SJSA1 (cell line): ENCODE measurements at places on chromosomes 5 and 9.

- DNase-seq, result no peak
Measured at GRCh38 chr5:169856571-169856970, 123.7 kb downstream of the INSYN2B start.

GRCh38 chr9:100303747-100304146 lies 49.0 kb downstream of the TEX10 start:
- DNase-seq, result peak; percentile 48

GRCh38 chr5:34682926-34683623 lies 26.9 kb downstream of the RAI14 start:
- DNase-seq, result peak; percentile 54

DNA sequence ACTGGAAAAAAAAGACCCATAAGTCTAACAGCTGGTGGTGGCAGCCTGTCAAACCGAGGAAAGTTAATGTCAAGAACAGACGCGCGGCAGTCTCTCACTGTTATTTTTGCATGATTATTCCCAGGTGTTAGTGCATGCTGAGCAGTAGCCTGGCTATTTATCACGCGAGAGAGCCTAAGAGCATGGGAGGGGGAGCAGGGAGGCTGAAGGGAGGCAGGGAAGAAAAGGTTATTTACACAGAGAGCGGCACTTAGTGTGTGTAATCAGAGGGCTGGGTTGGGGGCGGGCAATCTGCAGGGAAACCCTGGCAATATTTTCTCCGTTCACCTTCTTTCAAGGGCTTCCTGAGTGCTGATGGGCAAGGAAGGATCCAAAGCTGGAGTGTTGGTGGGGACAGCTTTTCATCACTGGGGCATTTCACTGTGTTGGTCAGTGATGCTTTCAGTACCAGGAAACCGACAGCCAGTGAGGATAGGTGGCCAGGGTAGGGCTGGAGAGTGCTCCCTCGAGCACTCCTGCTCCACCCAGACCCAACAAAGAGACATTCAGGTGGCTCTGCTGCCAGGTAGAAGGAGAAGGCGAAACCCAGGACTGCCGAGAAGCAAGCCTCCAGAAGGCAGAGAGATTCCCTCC lies 39.6 kb downstream of the ZNF608 start:
- no peak for DNase-seq

- no peak for DNase-seq
Measured at GRCh38 chr5:58797021-58797420, 214.1 kb downstream of the RAB3C start.

GRCh38 chr9:86778761-86779160 lies 168.5 kb downstream of the GAS1 start:
- DNase-seq, result no peak

- peak; percentile 37 for DNase-seq
Measured at GRCh38 chr9:40884072-40884901, 244.2 kb downstream of the FOXD4L6 start.
